ENCODE measurements at places on chromosomes 16 and 17. TPM values are rescaled to one million over a fixed set of nuclear protein-coding genes. Genes with fewer than 3 reads are reported as not detected.

The KRTAP2-2 gene
- not detected for polyA plus RNA-seq

The RND2 gene
- 0.37 TPM for polyA plus RNA-seq

The METRNL gene
- 8.7 TPM for polyA plus RNA-seq

The KRTAP1-1 gene
- not detected for polyA plus RNA-seq

The WDR59 gene
- polyA plus RNA-seq: 31.4 TPM

The IRF8 gene
- 0.40 TPM for polyA plus RNA-seq

The KDM6B gene
- 10.2 TPM for polyA plus RNA-seq

The KIF19 gene
- not detected for polyA plus RNA-seq

The KCNAB3 gene
- 3.2 TPM for polyA plus RNA-seq

The RCVRN gene
- polyA plus RNA-seq: not detected

The CX3CL1 gene
- 0.08 TPM for polyA plus RNA-seq

- DNase-seq: no peak
Measured at GRCh38 chr17:15883617-15884111, 61.3 kb upstream of the ADORA2B start.

- no peak for DNase-seq
Measured at GRCh38 chr17:50692448-50693035, 15.2 kb downstream of the ANKRD40 start.

DNA sequence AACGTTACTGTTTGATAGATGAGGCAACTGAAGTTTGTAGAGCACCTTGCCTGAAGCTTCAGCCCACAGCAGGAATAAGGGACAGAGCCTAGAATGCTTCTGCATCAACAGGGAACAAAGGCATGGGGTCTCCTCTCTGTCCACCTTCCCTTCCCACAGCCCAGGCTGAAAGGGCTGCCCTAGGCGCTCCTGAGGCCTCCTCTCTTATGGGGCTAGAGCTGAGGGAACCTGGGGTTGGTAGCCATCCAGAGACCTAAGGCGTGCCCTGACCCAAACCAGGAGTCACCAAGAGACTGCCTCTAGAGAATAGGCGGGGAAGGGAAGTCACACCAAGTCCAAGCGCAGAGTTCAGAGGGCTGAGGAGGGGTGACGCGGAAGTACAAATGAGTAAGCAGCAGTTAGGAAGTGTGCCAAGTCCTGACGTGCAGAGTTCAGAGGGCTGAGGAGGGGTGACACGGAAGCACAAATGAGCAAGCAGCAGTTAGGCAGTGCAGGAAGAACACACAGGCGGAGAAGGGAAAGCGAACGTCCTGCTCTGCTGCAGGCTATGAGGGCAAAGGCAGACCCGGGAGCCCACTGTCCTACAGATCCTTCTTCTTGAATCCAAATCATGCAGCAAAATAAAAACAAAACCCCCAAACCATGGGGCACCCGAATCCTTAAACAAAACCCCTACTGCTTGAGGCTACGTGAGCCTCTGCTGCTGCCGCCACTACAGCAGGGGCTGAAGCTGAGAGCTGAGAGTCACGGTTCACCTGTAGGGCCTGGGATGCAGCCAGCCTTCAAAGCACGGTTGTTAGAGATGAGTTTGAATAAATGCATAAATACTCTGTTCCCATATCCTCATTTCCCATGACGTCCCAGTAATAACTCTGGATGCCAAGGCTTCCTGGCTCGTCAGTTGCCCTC, 2.7 kb upstream of the SPG7 start:
- DNase-seq: peak; percentile 96

- no peak for DNase-seq
Measured at GRCh38 chr16:1676661-1677060, 1.4 kb upstream of the JPT2 start.

GRCh38 chr16:49194537-49195236, 87.0 kb downstream of the CBLN1 start:
- no peak for DNase-seq

DNA sequence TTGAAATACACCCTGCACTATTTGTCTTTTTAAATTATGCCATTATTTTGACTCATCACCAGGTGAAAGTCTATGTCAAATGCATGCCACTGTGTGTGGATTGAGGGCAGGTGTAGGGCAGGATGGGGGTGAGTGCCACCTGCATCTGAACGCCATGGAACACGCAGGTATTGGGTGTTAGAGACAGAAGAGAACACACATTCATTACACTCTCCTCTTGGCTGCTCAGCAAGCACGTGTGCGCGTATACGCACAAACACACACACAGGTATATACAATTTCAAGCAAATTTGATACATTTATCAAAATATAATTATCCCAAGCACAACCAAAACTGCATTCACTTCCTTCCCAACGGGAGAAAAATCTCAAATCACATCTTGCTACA, 268.9 kb downstream of the NTN1 start:
- no peak for DNase-seq

GRCh38 chr17:60577147-60577915, 22.7 kb upstream of the PPM1D start:
- no peak for DNase-seq

GRCh38 chr16:24051125-24051524, 205.0 kb upstream of the CACNG3 start:
- no peak for DNase-seq

DNA sequence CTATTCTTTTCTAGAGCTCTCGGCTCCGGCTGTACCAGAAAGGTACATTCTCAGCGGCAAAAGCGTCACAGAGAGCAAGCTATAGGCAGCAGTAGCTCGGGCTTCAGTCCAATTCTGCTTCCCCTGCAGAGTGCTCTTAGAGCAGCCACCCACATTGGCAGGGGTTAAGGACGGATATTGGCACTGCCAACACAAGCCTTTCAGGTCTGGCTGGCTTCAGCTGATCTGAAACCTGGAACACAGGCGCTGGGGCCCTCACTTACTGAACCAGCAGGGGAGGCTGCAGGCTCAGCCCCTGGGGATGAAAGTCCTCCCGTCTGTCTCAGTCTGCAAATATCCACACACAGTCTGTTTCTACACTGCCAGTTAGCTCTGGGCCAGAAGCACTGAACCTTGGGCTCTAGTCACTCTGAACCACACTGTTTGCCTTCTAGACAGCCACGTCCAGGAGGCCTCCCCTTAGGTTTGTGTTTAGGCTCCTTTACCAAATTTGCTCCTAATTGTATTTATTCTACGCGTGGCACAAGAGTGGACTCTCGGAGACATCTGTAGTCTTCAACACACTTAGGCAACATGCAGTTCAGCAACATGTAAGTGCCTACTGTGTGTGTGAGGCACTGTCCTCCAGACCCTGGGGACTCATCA, 40.1 kb downstream of the HIC1 start:
- no peak for DNase-seq

DNA sequence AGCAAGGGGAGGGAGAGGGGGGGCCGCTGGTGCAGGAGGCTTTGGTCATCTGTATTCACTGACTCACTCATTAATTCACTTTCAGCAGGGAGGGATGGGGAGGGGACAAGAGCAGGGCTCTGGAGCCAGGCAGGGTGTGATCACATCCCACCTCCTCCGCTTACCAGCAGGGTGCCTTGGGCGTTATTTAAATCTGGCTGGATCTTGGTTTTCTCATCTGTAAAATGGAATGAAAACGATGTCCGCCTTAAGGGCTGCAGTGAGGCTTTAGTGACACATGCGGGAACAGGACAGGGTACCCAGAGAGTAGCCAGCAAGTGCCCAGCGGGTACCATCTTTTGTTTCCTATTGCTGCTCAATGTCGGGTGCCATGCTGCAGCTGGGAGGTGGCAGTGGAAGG, 161.0 kb downstream of the GSG1L start:
- no peak for DNase-seq

DNA sequence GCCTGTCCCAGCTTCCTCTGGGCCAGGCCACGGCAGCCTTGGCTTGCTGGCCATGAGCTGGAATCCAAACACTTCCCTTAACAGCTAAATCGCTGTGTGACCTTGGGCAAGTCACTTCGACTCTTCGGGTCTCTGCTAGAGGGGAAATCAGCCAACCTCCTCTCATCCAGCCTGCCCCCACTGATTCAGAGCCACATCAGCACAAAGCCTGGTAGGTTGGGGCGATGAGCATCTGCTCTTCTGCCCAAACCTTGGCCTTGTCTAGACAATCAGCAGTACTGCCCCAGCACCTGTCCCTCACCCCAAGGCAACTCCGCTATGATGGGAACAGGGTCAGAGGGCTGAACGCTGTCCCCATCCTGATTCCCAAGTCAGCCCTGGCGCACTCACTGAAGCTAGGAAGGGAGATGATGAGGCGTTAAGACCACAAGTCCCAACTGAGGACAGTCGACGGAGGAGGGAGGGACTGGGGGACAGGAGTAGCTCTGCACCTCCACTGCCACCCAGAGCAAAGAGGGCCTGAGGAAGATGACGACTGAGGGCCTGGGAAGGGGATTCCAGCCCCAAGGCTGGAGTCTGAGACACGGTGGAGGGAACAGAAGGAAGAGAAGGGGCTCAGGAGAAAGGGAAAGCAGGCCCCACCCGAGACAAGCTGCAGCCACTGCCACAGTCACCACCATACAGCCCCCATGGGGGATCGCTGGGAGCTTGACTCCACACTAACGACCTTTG, 1.3 kb downstream of the CLUH start:
- no peak for DNase-seq

- DNase-seq: no peak
Measured at GRCh38 chr17:43011728-43012472, 5.3 kb downstream of the IFI35 start.

DNA sequence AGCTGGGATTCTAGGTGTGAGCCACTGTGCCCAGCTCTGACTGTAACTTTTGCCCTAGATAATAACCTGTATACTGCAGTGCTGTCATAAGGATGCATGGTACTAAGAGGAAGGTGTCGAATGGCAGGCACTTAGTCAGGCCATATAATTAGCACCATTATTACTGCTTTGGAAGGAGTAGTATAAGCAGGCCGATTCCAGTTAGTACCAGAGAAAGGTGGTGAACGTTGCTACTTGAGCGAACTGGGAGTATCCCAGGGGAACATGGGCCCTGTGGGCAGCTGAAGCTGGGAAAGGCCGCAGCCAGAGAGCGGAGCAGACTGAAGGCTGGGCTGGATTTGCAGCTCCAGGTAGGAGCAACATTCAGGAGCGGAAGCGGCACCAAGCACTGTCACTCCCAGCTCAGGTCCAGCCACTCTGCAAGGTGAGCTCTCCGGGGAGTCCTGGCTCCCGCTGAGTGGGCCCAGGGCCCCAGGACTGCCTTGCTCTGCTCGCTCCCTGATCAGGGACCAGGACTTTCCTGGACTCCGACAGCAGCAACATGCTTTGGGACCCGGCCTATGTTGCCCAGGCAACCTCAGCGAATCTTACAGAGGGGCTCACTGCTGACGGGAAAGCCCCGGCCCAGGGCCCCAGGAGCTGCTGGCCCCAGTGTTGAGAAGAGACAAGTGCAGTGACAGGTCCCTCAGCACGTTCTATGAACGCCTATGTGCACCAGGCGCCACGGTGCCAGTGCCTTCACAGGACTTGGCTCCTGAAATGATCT, 28.6 kb downstream of the C16orf74 start:
- no peak for DNase-seq

GRCh38 chr17:304461-304860, 48.1 kb downstream of the RPH3AL start:
- DNase-seq: no peak

DNA sequence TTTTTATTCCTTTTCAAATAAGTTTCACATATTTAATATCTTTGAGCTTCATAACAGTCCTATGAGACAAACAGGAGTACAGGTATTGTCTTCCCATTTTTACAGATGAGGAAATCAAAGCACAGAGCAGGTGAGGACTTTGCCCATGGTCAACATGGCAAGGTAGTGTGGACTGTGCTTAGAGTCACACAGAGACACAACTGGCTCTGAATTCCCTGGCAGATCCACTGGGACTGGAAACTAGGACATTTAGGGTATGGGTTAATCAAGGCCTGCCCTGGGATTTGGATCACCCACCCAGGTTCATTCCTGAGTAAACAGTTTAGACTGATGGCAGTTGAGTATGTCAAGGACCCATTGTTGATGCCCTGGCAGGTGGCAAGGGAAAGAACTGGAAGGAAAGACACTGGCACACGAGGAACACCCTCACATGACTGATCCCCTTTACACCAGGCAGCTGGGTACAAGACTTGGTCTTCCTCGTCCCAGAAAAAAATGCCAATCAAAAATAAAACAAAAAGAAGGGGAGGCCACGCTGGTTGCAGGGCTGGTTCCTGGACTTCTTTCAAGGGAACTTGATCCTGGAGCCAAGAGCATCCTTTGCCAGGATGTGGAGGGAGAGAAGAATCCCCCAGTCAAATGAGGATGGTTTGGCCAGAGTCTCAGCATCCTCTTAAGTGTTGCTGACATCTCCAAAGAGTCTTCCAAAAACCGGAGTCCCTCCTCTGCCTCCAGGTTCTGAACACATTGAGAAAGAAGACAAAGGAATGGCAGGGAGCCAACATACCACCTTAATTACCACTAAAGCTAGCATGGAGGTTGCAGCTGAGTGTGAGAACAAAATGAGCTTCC, 34.9 kb downstream of the CHD9 start:
- DNase-seq: no peak

DNA sequence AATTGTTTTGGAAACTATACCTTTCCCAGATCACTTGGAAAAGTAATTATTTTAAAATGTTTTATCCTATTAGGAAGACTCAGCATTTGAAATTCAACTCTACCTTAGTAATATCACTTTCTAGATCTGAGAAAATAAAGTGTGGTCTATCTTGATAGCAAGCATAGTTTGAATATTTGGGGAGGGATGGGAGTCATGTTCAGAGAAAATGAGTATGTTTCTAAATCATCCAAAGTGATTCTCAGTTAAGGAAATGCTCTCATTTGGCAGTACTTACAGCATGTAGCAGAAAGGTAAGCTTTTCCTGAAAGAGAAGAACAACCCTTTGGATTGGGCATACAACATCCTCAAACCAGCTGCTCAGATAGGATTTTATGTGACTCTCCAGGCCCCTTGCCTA, 6.9 kb downstream of the C17orf75 start:
- DNase-seq: no peak

- peak; percentile 55 for DNase-seq
Measured at GRCh38 chr17:80475910-80476876, at the start of gene NPTX1. Gene NPTX1, minus strand, starts transcription at chr17:80476607. Its CDS starts 161 bp downstream, at chr17:80476446.

DNA sequence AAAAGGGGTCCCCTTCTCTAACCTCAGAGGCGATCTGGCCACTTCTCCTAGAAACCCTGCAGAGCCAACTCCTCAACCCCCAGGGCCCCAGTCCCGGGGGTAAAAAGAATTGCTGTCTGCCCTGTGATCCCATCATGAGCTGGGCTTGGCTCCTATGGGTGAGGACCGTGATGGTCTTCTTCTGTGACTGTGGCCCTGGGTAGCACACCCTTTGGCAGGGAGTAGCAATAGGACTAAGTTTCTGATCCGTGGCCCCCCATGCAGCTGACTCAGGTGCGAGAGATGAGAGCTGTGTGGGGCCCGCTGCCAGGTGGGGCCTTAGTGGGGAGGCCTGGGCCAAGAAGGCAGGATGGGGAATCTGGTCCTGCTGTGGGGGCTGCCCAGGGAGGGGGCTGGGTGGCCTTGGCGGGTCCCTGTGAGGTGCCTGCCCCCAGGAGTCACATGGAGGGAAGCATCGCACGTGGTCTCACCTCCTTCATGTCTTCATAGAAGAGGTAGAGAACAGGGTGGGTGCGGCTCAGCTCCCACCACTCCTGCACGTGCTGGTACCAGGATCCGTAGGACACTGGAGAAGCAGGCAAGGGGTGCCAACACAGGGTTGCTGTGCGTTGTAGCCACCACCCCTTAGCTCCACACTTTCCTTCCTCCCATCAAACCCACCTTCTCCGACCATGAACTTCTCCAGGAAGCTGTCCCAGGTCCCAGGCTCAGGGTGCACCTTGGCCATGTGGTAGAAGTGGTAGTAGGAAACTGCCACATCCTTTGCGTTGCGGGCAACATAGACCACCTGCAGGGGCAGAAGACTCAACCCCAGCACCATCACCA, 3.3 kb downstream of the SULT1A1 start:
- DNase-seq: no peak

GRCh38 chr17:39664581-39665561, at the start of gene TCAP:
Gene TCAP, plus strand, starts transcription at chr17:39665349. Its CDS starts 11 bp downstream, at chr17:39665360.
- DNase-seq: no peak

GRCh38 chr16:18938986-18939385, 12.8 kb upstream of the SMG1 start:
- no peak for DNase-seq
